Activated naive CD4-positive, alpha-beta T cell treated with anti-CD3 and anti-CD28 coated beads for 36 hours (primary cell): ENCODE measurements at places on chromosomes 12 and 14.

DNA sequence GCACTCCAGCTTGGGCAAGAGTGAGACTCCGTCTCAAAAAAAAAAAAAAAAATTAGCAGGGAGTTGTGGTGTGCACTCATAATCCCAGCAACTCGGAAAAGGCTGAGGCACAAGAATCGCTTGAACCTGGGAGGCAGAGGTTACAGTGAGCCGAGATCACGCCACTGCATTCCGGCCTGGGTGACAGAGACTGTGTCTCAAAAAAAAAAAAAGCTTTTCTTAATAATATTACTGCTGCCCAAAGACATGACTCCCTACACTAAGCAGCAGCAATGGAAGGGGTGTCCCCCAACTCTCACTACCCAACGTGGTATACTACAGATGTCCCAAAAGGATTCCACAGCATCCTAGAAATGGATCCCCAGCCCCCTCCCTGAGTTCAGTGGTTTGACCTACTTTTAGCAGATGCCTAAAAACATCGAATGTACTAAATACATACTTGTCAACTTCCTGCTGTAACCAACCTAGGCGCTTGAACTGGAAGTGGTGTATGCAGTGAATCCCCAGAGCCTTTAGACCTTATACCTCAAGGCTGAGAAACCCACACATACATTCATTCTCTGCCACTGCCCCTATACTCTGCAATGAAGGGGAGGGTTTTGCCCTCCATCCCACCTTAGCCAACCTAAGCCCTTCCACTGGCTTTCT, 8.5 kb upstream of the FKBP11 start:
- no peak for DNase-seq

- DNase-seq, result no peak
Measured at GRCh38 chr12:119770146-119770545, 102.2 kb downstream of the PRKAB1 start.

- DNase-seq, result no peak
Measured at GRCh38 chr14:21084998-21085853, 13.2 kb downstream of the ZNF219 start.

GRCh38 chr14:55074662-55075061, 23.2 kb downstream of the MAPK1IP1L start:
- DNase-seq, result no peak

- no peak for DNase-seq
Measured at GRCh38 chr12:19451196-19451595, 11.9 kb downstream of the AEBP2 start.

DNA sequence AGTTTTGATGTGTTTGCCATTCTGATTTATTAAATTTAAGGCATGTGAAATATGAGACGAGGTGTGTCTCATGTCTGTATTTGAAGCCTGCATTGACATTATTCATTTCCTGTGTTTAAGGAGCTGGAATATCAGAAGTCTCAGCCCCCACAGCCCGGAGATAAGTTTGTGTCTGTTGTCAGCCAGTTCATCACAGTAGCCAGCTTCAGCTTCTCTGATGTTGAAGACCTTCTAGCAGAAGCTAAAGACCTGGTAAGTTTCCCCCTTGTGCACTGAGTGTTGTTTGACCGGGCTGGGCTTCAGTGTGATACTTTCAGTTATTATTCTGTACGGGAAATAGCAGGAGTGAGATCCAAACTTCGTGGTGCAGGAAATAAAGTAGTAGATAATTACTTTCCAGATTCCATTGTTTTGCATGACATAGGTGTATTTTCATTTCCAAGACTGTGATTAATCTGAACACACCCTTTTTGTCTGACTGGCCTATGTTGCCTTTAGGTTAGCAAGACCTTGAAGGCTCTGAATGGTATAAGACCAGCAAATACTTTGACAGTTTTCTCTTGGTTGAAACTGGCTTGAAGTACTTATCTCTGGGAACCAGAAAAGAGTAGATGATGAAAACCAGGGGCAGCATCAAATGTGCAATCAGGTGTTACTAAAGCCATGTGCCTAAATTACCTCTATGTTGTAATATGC, 101.5 kb downstream of the GPR135 start:
- no peak for DNase-seq

DNA sequence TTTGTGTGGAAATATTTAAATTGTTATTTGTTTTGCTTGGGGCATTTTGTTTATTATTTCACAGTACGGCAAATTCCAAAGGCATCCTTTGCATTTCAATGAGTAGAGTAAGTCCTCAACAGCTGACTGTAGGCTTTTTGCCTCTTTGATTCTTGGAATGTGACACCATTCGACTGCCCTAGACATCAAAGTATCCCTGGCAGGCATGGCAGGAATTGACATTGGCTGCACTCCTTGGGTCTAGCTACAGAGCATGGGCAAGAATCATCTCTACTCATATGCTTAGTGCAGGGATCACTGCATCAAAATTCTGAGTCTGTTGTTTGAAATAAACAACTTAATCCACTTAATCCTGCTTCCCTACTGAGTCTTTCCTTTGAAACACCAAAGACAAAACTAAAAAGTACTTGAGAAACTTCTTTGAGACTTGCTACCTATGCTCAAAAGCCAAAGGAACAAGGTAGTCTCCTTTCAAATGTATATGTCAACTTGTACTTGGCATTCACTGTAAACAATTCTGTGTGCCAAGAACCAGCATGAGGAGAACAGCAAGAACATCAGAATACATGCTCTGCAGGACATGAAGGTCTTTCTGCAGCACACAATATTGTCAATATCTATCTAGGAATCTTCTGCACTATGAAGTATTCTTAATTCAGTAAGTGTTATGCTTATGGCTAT, 1569.0 kb upstream of the FLRT2 start:
- DNase-seq, result no peak
